ENCODE measurements at places on chromosomes 7 and 10.

- no peak for DNase-seq
These were observed 41.5 kb upstream of the EBLN1 start for GRCh38 chr10:22259280-22259679.

DNA sequence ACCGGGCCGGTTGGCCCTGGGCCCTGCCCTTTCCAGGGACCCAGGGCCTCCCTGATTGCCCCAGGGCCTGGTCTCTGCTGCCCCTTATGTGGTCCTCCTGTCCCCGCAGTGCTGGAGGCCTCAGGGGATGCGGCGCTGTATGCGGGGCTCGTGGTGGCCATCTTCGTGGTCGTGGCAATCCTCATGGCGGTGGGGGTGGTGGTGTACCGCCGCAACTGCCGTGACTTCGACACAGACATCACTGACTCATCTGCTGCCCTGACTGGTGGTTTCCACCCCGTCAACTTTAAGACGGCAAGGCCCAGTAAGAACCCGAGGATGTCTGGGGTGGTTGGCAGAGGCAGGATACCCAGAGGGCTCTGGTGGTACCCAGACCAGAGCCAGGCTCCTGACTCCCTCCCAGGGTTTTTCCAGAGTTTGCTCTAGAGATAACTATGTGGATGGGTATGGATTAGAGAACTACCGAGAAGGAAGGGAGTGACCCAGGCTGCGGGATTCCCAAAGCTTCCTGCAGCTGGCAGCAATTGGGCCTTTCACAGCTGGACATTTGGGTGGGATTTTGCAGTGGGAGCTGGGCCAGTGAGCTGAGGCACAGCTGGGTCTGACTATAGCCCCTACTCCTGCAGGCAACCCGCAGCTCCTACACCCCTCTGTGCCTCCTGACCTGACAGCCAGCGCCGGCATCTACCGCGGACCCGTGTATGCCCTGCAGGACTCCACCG lies 28.1 kb upstream of the SLC29A3 start:
- no peak for DNase-seq

GRCh38 chr10:127356360-127356759 lies 160.0 kb upstream of the INSYN2A start:
- no peak for DNase-seq

DNA sequence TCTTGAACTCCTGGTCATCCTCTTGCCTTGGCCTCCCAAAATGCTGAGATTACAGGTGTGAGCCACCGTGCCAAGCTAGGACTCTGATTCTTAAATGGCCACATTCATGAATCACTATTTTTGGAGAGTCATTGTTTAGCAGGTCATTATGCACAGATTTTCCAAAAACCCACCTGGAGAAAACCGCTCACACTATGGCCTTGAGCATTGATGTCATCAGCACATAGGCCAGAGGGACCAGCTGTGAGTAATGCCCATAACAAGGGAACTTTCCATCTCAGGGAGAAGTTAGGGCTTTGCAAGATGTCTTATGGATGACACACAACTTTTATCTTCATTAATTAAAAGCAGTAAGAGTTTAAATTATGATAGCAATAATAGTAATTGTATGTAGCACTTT lies 86.4 kb upstream of the KIF5B start:
- no peak for DNase-seq

- no peak for DNase-seq
These were observed 43.7 kb downstream of the CPVL start for GRCh38 chr7:29102558-29103151.
